ENCODE measurements at places on chromosomes 4 and X. TPM values are rescaled to one million over a fixed set of nuclear protein-coding genes. Genes with fewer than 3 reads are reported as not detected.
A peak's percentile ranks its signal among the peaks of the same experiment; 100 is the strongest.

GRCh38 chrX:9443327-9443726 lies 21.5 kb upstream of the TBL1X start:
- no peak for DNase-seq

DNA sequence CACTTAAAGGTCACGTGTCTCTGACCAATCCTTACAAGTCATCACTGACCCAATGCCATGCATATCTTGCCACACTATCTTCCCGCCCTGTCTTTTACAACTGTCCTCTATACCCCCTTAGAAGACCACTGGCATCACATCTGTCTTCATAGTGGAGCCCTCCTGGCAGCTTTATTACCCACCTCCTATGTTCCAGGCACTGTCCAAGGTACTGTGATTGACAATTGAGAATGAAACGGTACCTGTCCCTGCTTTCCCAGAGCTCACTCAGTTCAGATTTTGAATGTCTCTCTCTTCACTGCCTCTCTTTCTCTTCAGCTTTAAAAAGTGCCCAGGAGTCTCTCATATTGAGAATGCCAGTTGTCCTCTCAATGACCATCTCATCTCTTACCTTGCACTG lies 88.6 kb downstream of the ARHGAP36 start:
- no peak for DNase-seq

PCDH18 gene
- total RNA-seq = under 0.01 TPM

GRCh38 chrX:13506574-13506973 lies 62.8 kb upstream of the EGFL6 start:
- peak; percentile 25 for DNase-seq

GRCh38 chr4:3703677-3704521 lies 62.3 kb upstream of the ADRA2C start:
- DNase-seq = no peak
